NCI-H2029 treated with DMSO at 0.1 percent for 48 hours (cell line): ENCODE measurements at places on chromosomes 3 and 15.

GRCh38 chr15:89101302-89102193, 13.3 kb downstream of the ABHD2 start:
- DNase-seq = no peak

DNA sequence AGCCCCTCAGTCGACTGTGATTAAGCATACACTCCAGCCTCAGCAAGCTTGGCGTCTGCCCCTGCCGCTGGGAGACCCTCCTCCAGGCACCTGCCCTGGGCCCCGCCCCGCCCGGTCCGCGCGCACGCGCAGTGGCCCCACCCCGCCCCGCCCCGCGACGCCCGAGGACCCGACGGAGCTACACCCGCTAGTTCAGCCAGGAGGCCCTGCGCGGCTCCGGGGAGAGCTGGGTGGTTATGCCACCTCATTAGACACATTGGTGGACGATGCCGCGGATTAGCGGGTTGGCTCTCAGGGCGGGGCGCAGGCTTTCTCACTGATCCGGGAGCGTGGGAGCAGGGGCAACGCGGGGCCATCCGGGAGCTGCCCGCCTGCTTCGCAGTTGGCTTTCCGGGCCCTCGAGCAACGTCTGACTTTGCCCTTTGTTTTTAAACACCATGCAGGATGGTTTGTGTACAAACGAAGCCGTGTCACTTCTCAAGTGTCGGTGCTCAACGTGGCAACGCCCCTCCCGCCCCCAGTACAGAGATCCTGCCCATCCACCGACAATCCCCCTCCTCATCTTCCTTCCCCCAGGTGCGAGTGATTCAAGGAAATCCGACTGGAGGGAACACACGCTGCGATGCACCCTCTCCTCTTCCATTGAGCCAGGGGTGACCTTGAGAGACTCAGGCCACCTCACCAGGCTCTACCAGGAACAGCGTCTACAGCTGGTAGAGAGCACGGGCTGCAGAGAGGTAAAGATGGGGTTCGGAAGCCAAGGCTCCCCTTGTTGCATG, 109.3 kb downstream of the SHQ1 start:
- DNase-seq = peak; percentile 20

DNA sequence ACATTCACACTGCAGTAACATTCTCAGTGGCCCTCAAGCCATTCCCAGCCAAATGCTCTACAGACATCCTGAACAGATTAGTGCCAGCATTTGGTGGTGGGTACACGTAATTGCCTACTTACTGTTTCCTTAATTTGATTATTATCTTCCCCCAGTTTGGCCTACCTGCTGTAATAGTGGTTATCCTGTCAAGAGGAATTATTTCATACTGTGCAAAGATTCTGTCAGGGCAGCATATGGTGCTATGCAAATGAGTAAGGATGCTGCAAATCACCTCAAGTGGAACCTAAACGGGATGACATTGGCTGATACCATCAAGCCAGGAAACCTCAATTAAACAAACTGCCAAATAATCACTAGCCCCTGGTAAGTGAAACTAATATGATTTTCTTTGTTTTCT, 88.7 kb downstream of the SEMA6D start:
- no peak for DNase-seq

DNA sequence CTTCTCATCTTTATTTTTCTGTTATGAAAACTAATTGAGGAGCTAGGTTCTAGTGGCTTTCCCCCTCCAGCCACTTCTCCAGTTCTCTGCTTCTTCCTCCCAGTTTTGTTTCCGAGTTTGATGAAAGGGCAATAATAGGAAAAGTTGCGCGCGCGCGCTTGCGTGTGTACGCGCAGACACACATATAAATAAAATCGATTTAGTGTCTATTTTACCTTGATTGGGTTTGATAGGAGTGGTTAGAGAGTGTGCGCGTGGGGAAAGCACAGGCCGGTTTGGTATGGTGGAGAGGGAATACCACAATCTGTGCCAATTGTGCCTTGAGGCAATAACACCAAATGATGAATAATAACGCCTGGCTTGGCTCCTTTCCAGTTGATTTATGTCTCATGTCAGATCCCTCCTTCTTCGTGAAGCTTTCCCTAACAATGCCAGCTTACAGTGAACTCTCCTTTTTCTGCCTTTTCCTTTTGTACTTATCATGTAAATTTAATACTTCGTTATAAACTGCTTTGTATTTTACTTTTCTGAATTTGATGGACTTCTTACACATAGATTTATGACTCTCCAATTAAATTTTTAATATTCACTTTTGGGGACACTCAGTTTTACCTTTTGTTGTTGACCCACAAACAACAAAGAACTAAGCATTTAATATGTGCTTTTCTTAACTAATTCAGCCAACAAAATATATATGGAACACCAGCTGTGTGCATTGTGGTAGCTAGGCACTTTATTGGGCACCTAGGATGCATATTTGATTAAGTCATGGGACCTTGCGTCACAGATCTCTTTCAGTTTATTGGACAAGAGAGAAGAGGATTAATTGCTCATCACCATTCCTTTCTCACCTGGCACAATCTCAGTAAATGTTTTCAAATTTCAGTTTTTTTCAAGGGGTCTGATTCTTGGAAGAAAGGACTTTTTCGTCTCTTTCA, 1.7 kb downstream of the TIPARP start:
- peak; percentile 72 for DNase-seq

DNA sequence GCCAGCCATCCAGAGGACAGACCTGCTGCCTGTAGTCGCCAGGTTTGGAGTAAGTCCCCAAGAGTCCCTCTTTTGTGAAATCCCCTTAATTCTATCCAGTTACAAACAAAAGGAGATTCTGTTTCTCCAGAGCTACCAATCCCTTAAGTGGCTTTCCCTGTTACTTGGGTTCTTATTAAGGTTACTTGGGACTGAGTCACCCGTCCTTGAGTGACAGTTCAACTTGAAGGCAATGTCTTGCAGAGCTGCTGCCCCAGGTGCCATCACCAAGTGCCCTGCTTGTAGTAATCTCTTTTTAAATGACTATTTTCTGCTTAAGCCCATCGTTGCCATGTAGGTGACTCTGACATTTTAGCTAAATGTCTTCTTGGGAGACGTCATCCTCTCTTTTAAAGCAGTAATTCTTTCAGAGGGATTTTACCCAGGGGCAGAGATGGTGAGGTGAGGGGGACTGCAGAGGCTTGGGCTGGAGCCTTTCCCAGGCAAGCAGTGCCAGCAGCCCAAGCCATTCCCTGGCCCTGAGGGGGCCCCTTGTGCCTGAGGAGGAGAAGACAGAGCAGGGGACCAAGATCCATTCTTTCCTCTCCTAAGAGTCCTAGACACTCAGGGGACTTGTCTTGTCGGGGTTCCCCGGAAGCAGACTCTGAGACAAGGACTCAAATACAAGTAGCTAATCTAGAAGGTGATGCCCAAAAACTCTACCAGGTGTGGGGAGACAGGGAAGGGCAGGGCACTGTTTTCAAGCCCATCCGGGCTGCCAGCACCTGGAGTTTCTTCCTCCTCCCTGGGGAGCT, 253.7 kb downstream of the PLCL2 start:
- DNase-seq = no peak

DNA sequence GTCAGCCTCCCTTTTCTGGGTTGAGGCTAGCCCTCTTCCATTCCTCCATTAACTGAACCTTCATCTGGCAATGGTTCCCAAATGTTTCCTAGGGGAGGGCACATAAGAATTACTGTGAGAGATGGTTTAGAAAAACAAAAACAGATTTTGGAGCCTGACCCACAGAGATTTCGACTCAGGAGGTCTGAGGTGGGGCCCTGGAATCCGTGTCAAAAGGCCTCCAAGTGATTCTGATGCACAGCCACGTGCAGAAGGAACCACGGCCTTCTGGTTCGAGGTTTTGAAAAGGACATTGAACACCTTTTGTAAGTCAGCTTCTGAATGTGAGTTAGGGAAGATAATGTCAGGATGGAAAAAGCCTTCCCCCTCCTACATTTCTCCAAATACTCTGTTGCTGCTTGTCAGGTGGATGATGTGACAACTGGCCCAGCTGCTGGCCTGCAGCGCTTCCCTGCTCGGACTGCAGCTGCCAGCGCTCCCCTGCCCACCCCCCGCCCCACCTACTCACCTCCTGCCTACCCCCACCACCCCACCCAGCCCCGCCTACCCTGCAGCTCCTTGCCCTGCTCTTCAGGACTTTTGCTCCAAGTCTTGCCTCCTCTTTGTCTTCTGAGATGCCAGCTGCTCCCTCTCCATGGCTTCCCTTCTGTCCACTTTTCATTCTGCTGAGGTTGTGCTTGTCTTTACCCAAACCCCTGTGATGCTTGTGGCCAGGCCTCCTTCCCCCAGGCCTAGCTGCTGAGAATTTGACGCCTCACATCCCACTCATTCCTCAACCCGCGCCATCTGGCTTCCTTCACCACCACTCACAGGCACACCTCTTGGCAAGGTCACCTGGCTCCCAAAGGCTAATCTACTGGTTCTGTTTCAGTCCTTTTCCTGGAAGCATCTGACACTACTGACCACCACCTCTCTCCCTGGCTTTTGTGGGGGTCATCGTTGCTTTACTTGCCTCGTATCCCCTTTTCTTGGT, 6.6 kb downstream of the EHD4 start:
- no peak for DNase-seq

- DNase-seq = peak; percentile 42
Observed at GRCh38 chr3:171741377-171741776, 68.9 kb downstream of the PLD1 start.

GRCh38 chr15:29018995-29019976, 133.5 kb downstream of the APBA2 start:
- no peak for DNase-seq

DNA sequence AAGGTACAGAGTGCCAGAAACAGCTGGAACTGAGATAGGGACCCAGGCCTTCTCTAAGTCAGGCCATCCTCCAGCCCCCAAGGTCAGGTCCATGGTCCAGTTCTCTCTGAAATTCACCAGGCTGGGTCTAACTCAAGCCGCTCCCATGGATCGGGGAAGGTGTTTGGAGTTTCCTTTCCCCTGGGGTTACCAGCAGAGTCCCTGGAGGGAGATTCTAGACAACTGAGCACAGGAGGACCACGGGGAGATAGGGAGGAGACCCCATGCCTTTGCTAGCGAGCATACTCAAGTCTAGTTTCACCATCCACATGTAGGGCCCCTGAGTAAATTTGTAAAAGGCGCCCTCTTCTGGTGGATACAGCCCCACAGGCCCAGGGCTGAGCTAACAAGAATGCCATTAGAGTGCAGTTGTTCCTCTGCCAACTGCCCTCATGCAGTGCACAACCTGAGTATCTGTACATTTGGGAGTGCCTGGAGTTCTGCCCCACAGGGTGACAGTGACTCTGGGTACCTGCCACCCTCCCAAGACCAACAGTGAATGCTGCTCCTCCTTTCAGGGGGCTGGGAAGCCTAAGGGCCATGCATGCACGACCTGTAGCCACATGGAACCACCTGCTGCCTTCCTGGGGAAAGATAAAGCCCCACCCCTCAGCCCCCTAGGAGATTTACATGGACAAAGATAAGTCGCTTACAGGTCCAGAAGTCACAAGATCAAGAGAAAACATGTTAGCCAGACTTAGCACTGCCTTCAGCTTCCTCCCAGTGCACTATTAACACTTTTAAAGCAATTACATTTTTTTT, 89.0 kb downstream of the IQSEC1 start:
- peak; percentile 65 for DNase-seq

GRCh38 chr3:160941885-160942494, 163.2 kb downstream of the B3GALNT1 start:
- no peak for DNase-seq

- DNase-seq = no peak
Observed at GRCh38 chr3:61300006-61300380, 48.7 kb upstream of the FHIT start.

- DNase-seq = no peak
Observed at GRCh38 chr3:160157321-160157720, 67.9 kb upstream of the C3orf80 start.

DNA sequence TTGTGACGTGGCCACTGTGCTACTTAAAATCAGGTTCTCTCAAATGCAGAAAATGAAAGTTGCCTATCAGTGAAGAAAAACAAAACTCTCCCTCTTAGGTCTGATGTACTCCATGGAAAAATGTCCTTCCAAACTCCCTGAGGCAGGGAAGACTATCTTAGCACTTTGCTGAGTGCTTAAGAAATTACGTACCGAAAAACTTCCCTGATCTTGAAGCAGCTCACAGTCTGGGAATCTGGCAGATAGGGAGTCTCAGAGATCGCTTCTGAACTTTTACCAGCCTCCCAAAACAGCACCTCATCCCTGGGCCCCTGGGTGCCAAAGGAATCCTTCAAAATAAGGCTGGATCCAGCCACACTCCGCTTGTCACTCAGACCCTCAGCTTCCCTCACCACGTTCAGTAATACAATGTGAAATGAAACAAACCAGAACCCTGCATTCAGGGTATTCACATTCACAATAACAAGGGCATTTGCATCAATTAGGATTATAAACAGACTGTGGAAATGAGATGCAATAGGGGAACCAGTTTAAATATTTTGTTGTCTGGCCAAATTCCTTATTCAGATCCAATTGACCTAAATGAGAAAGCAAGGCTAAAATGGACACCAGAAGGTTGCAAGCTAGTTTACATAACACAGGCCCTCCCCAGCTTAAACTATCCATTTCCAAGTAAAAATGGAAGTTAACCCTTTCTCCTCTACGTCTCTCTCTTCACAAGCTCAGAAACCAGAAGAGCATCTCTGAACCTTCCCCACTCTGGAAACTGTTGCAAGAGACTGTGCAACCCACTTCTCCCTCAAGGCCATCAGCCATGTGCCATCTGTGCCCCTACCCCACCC, 20.9 kb downstream of the OSBPL10 start:
- DNase-seq = no peak

- DNase-seq = no peak
Observed at GRCh38 chr3:45486926-45487325, 98.5 kb downstream of the LARS2 start.

- DNase-seq = no peak
Observed at GRCh38 chr3:172839679-172840078, 89.2 kb downstream of the ECT2 start.

GRCh38 chr3:197186887-197187588, 111.4 kb downstream of the DLG1 start:
- DNase-seq = peak; percentile 66

DNA sequence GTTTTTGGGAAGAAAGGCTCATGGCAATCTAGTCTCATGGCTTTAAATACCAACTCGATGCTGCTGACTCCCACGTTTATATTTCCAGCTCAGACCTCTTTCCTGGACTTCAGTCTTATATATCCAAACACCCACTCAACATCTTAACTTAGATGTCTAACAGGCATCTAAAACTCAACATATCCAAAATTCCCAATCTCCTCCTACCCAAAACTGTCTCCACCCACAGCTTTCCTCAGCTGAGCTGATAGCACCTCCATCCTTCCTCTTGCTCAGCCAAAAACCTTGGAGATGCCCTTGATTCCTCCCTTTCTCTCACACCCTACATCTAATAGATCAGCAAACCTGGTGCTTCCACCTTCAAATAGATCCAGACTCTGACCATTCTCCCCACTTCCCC, 202.5 kb downstream of the TLE3 start:
- DNase-seq = no peak

DNA sequence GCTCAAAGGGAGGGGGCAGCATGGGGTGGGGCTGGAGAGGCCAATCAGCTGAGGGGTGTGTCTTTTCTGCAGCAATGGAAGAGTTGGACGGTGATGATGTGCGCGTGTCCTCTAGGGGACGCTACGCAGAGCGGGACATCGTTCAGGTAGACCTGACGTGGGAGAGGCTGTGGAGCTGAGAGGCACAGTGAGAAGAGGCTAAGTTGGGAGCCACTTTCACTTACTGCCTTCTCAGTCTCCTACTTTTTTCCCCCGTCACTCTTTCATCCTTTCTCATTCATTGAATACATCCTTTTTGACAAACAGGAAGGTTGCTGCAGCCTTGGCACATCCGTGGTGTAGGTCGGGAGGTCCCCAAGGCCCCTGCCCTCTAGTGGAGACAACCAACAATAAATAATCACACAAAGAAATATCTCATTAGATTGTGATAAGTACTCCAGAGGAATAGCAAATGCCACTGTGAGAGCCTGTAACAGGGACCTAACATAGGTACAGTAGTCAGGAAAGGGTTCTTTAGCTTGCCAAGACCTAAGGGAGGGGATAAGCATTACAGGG, 4.4 kb upstream of the BRPF1 start:
- DNase-seq = no peak
